ENCODE measurements at places on chromosomes 7 and 10. TPM values are rescaled to one million over a fixed set of nuclear protein-coding genes. Genes with fewer than 3 reads are reported as not detected.

DNA sequence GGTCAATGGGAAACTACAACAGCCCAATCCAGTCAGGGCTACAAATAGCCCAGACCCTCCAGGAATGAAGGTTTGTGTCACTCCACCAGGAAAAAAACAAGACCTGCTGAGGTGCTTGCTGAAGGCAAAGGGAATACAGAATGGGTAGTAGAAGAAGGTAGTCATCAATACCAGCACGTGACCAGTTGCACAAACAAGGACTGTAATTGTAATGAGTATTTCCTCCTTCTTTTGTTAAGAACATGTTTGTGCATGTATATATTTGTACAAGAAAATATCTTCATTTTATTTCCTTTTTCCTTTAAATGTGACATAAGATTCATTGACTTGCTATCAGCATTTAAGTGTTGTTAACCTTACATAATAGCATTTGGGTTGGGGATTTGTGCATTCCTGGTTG lies 229.3 kb downstream of the IMMP2L start:
- no peak for DNase-seq

- DNase-seq: no peak
Observed at GRCh38 chr10:106506526-106507283, 657.8 kb downstream of the SORCS1 start.

DNA sequence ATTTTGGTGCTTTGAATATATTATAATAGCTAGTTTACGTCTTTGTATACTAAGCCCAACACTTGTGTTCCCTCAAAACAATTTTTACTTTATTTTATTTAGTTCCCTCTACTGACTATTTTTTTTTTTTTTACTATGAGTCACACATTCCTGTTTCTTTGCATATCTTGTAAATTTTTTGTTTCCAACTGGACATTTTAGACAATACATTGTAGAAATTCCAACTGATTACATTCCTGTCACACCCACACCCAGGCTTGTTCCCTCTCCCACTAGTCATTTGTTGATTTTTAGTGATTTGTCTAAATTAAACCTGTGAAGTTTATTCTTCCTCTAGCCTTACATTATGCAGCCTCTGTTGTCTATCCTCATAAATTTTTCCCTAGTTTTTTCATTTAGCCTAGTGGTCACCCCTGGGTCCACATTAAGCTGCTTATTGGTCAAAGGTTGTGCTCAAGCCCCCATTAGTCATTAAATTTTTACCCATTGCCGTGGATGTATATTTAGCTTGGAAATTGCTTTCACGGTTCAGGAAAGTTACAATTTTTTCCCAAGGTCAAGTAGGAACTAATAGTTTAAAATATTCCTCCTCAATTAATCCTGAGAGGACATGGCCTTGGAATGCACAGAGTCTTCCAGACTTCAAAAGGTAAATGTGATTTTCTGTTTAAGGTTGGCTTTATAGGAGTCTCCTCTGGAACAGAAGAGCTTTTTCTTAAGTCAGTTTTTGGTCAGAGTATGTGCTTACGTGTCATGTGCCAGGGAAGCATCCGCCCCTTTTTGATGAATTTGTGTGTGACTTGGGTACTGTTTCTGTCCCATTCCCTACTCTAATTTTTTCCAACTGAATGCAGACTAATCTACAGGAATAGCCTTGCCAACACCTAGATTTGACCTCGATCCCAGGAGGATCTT lies 207.6 kb upstream of the TMEM72 start:
- DNase-seq: no peak

DNA sequence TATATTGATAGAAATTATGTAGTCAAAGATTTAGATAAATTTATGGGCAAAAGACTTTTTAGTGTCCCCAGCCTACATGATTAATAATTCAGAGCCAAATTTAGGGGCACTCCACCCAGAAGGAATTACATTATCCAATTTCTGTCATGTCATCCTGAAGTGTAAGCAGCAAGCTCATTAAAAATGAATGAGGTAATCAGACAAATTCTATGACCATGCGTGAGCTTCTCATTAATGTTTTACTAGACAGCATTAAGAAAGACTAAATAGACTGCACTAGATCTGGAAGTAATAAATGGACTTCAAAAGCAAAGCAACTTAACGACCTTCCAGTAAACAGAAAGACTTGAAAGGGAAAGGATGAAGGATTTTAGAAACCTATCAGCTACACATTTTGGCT lies 22.7 kb upstream of the TRUB1 start:
- DNase-seq: no peak

The PDCD11 gene
- 11.2 TPM for total RNA-seq

- no peak for DNase-seq
Observed at GRCh38 chr7:21108182-21108581, 319.7 kb upstream of the SP4 start.

The ZEB1 gene
- 60.8 TPM for total RNA-seq

DNA sequence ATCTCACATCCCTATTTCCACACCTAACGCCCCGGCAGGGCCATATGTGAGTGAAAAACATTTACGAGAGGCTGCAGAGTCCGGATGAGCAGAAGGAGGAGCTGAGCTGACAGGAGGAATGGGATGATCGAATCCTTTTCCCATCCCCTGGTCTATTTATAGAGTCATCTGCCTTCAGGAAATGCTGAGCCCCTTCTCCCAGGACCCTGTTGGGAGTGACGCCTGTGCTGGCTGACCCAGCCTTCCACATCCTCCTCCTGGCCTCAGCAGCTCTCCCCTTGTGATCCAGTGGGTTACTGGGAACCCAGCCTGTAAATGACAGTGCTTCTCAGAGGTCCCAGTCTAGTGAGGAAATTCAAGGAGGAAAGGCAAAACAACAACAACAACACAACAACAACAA lies 16.6 kb downstream of the DENND2A start:
- DNase-seq: no peak

GRCh38 chr7:20307119-20307518 lies 23.6 kb upstream of the ITGB8 start:
- DNase-seq: no peak

DNA sequence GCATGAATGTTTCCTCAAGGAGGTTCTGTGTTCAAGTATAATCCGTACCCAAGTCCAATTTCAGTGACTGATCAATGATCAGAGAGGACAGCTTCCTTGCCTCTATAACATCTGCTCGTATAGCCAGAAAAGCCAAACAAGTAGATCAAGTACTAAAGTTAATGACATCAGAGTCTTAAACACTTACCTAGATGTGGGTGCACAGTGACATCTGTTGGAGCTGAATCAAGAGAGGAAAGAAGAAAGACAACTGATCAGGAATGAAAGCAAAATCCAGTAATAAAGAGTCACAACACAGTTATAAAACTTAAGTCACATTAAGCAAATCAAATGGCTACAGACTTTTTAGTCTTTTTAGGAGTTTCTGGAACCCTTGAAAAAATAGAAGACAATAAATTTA lies 236.5 kb downstream of the RELN start:
- DNase-seq: no peak

DNA sequence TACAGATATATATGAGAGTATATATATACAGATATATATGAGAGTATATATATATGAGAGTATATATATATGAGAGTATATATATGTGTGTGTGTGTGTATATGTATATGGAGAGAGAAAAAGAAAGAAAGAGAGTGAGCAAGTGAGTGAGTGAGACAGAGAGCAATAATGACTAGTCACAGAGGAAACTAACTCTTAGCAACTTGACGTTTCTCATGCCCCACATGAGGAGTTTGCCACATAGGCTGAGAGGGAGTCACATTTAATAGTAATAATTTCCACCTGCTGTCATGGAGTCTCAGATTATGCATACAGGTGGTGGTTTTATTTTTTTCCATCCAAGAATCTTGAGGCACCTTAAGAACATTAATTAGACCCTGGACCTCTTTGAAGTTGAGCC lies 199.9 kb downstream of the GATA3 start:
- no peak for DNase-seq

DNA sequence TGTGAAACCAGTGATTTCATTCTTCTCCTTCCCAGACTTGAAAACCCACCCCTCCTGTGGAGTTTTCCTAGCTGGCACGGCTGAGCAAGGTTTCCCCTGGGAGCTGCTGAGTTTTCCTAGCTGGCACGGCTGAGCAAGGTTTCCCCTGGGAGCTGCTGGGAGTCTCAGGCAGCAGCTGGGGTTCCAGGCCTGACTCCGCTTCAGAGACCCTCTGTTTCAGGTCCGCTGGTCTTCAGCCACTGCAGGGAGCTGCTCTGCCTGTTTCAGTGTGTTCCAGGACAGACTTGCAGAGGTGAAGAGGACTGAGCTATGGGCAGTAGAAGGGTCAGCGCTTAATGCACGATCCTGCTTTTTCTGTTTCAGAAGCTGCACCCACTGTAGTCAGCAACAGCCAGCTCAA lies 104.9 kb downstream of the XRCC2 start:
- no peak for DNase-seq

GRCh38 chr7:108280136-108280535 lies 150.0 kb upstream of the LAMB4 start:
- DNase-seq: no peak

The GJC3 gene
- not detected for total RNA-seq

DNA sequence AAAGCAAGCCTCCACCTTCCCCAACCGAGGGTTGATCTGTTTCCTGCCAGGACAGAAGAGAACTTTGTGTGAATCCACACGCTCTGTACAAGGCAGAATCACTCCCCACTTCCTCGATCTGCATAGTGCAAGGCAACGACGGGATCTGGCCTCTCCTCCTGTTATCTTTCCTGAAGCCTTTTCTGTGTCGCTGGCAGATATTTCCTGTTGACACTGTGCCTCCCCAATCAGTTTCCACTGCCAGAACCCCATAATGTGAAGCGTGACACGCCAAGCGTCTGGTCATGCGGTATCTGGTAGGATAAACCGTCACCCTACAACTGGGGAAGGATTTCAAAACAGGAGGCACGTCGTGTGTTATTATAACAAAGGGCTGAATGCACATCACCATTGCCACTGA lies 57.2 kb downstream of the FAM171A1 start:
- no peak for DNase-seq

All from right atrium auricular region (tissue), 2 donors.